GOT3 (cell line): ENCODE measurements at places on chromosomes 16 and 17.

DNA sequence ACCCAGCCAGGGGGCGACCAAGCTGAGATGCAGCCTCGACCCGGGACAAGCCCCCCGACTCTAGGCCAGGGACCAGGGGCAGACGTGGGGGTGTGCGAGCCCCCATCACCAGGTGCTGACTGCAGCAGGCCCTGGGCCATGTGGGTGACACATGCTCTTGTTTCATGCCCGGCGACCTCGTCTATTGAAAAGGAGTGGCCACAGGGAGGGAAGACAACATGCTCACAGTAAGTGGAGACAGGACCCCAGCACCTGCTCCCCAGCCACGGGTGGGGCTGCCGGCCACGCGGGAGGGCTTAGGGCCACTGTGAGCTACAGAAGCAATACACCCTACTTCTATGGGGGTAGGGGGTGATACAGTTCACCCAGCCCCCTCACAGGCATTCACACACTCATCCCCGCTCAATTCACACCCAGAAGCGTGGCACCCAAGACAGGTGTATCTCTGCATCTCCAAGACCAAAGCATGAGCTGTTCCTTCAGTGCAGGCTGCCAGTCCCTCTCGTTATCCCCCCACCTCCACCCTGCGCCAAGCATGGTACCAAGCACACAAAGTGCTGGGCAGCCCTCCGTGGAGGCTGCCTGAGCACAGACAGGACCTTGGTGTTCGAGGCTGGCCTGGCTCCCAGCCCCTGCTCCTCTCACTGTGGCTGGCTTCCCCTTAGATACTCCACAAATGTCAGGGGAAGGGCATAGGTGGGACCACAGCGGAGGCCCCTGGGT is 13.6 kb downstream of the VASN start:
- no peak for DNase-seq

GRCh38 chr17:57972151-57972550 is 15.9 kb downstream of the VEZF1 start:
- no peak for DNase-seq

- no peak for DNase-seq
Observed at GRCh38 chr16:74462361-74462760, 41.1 kb upstream of the CLEC18B start.

DNA sequence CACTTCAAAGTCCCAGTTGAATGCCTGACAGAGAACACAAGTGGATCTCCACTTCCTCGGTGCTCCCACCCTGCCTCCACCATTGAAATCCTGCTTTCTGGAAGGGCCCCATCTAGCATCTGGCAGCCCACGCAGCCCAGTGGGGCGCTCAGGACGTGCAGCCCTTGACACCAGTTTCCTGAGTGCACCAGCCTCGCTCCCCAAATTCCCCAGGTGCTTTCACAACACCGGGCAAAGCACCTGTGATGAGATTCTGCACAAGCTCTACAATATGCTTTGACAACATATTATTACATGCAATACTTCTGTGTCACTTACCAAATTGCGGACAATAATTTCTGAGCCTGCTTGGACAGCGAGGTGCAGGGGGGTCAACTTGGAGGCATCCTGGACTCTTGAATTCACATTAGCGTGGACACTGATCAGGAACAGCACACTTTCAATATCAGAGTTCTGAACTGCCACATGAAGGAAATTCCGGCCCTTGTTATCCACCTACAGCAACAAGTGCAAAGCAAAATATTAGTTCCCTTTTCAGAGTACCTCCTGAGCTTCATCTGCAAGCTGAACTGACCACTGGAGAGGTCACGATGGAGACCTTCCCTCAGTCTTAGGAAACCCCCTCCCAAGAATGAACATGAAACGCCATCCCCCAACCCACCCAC is 33.9 kb downstream of the CYB5D2 start:
- no peak for DNase-seq

DNA sequence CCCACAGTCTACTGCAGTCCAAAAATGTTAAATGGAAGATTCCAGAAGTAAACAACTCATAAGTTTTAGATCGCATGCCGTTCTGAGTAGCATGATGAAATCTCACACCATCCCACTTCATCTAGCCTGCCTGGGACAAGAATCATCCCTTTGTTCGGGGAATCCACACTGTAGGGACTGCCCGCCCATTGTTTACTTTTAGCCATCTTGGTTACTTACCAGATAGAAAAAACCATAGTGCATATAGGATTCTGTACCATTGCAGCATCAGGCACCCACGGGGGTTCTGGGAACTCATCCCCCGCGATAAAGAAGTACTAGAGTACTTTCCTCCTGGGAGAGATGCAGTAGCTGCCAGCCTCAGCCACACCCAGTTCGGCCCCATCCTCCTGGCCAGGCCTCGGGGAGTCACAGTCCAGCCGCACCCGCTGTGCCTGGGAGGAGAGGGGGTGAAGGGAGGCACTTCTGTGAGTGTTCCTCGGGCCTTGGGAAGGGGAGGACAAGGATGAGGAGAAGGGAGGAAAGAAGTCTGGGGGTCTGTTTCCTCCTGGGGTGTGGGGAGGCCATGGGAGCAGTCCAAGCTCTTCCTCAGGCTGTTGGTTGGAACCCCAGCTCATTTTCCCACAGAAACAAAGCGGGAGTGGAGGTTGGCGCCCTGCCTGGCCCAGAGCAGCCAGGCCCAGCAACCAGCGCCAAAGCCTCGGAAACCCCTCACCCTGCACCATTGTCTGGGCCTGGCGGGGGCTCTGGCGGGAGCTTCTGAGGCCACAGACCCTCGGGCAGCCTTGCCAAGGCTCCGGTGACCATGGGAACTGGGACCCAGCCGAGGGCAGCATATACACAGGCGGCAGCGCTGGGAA is 8.9 kb downstream of the TRIM47 start:
- no peak for DNase-seq

- no peak for DNase-seq
Observed at GRCh38 chr16:71402007-71402406, 39.8 kb downstream of the TLE7 start.

DNA sequence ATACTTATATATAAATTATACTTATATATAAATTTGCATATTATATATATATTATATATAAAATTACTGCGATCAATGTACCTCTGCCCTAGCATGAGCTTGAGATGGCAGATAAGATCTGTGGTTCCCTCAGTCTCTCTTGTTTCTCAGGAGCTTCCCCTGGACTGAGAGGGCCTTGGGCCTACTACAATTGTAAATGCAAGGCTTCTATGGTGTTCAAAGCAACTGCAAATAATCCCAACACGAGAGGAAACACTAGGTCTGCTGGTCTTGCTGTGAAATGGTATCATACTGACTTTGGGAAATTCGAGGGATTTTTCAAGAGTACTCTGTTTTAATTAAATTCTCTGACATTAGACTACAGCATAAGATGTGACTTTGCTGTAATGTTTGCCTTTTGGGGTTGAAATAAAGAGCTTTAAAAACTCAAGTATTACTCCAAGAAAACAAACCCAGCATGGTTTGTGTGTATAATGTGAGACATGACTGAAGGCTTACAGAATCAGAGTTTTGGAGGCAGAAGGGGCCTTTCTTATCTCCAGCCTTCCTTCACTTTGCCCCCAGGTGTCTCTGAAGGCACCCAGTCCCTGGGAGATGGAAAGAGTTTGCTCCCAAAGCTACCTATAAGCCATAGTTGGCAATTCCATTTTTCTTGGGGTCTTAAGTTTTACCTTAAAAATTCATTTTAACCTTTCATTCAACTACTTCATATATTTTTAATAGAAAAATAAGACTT is 24.2 kb downstream of the ACSM1 start:
- DNase-seq = no peak

- no peak for DNase-seq
Observed at GRCh38 chr16:71351558-71351901, 7.0 kb upstream of the CALB2 start.

DNA sequence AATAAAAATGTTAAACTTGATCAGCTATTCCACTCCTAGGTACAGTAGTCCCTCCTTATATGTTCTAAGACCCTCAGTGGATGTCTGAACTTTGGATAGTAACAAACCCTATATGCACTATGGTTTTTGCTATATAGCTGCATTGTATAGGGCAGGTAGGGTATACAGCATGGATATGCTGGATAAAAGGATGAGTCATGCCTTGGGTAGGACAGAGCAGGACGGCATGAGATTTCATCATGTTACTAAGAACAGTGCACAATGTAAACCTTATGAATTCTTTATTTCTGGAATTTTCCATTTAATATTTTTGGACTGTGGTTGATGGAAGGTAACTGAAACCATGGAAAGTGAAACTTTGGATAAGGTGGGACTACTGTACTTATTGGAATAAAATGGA is 235.1 kb downstream of the CEP112 start:
- DNase-seq = no peak

DNA sequence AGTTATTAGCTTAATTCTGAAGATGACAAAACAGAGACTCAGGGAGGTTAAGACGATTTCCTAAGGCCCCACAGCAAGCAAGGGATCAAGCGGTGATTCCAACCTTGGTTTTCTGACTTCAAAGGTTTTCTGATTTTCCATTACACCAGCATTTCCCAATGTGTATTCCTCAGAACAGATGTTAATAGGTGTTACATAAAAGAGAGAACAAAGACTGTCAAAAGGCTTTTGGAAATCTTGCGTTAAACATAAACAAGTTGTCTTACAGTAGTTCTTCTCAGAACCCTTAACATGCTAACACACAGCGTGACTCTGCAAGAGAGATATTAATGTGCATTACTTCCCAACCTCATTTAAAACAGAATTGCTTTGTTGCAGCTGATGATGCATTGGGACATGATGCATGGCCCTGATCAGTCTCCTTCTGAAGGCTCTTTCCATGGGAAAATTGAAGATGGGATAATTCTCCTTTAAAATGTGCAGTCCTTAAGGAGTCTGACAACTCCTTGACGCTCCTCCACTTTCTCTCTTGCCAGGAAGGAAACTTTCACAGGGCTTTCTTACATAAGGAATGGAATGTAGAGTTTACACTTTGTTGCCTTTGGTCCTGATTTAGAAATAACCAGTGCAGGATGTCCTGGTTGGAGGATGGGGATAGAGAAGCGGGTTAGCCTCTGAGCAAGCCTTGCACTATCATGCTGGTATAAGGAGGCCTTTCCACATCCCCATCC is 21.5 kb upstream of the MMD start:
- DNase-seq = no peak

- no peak for DNase-seq
Observed at GRCh38 chr16:69888005-69888590, 63.0 kb upstream of the CLEC18A start.

DNA sequence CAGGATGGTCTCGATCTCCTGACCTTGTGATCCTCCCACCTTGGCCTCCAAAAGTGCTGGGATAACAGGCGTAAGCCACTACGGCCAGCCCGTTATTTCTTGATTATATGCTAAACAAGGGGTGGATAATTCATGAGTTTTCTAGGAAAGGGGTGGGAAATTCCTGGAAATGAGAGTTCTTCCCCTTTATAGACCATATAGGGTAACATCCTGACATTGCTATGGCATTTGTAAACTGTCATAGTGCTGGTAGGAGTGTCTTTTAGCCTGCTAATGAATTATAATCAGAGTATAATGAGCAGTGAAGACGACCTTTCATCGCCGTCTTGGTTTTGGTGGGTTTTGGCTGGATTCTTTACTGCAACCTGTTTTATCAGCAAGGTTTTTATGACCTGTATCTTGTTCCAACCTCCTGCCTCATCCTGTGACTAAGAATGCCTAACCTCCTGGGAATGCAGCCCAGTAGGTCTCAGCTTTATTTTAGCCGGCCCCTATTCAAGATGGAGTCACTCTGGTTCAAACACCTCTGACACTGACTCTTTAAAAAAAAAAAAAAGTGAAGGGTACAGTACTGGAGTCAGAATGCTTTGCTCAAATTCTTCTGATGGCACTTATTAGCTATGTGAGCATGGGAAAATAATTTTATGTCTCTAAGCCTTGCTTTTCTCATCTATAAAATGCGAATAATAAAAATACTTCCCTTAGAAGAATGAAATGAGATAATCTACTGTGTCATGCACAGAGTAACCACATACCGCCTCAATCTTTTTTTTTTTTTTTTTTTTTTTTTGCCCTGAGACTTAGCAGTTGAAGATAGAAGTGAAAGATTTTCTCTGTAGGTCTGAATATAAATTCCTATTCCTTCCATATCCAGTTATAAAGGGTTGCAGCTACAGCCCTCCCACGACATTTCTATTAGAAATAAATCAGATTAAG is 5.1 kb upstream of the CALCOCO2 start:
- DNase-seq = no peak

GRCh38 chr17:30379903-30380381 is 1.2 kb downstream of the CPD start:
- DNase-seq = no peak

DNA sequence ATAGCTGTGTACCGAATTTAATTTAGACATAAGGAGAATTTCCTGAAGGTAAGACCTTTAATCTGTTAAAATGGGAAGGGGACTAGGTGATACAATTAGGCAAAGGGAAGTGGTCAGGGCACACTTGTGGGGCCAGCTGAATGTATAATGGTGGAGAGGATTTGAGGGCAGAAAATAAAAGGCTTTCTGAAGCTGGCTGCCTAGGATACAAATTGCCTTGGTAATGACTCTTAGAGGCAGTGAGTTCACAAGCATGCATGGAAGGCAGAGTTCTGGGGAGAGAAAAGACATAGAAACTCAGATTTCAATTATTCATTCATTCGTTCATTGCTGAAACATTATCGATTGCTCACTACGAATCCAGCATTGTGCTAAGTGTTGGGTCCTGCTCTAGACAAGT is 12.4 kb upstream of the NFAT5 start:
- DNase-seq = no peak

DNA sequence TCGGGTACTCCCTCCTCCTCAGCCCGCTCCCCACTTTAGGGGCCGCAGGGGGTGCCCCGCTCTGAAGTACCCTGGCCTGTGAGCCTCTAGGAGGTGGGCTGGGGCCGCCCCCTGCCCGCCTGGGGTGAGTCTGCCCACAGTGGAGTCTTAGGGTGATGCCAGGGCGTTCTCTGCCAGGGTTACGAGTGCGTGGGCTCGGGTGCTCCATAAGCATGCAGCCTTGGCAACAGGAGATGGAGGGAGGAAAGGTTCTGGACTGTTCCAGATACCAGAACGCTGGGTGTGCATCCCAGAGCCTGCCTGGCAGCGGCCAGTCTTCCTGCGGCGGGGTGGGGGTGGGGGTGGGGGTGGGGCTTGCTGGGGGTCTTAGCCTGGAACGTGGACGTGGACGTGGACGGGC is 15.9 kb downstream of the CACNA1H start:
- no peak for DNase-seq
